ENCODE measurements at places on chromosomes 1 and 21.
A peak's percentile ranks its signal among the peaks of the same experiment; 100 is the strongest.

DNA sequence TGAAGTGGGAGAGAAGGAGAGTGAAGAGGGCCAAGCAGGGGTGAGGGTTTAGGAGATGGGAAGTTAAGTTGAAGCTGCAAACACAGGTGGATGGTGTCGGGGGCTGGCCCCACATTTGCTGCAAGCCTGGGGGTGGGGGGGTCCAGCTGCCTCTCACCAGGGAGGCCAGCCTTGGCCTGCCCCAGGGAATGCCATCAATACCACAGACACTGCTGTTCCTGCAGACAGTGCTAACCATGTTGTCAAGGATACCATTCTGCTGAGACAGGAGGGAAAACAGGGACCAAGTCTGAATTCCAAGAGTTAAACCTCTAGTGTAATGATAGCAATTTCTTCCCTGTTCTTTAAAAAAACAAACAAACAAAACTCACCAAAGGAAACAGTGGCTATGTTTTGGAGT, 8.0 kb downstream of the MECR start:
- no peak for DNase-seq

GRCh38 chr1:191152776-191153175, 675.1 kb upstream of the BRINP3 start:
- DNase-seq, result no peak

- DNase-seq, result no peak
These were observed 79.9 kb downstream of the CD247 start for GRCh38 chr1:167438171-167439138.

- peak; percentile 68 for DNase-seq
These were observed 183.3 kb upstream of the TMEM51 start for GRCh38 chr1:14970115-14970798.

DNA sequence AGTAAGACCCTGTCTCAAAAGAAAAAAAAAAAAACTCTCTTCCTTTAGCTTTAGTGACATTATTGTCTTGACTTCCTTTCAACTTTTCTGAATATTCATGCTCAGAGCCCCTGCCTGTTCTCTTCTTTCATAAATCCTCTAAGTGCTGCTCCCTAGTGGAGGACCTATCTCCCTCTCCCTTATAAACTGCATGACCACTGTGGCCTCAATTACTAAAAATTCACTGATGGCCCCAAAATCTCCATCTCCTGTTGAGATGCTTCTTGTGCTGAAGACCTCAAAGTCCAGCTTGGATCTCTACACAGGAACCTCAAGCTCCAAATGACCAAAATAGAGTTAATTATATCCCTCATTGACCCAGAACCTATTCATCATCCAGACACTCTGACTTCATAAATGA, 7.8 kb downstream of the ITLN1 start:
- DNase-seq, result no peak

DNA sequence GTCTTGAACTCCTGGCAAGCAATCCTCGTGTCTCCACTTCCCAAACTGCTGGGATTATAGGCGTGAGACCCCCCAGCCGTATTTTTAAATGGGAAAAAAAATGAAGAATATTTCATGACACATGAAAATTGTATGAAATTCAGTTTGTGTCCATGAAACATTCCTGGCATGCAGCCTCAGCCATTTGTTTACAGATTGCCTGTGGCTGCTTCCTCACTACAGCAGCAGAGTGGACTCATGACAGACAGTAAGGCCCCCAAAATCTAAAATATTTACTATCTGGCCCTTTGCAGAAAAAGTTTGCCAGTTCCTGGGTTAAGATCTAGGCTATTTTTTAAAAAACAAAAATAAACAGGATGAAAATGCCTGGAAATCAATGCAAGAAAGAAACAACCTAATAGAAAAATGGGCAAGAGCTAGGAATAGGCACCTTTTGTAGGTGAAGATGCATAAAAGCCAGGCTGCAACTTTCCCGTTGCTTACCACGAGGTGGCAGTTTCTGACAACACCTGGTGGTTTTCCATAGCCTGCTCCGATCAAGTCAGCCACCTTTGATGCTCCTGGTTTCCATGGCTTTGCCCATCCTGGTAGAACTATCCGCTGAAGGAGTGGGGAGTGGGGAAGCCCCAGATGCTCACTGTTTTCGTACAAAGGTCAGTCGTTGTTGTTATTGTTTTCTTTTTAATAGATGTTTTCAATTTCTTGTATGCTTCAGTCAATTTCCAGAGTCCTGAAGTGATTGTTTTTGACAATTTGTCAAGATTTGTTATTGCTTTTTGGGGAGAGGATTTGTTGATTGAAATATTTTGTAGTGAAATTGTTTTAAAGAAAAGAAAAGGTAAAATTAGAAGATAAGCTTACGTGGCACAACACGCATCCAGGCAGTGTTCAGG, 24.3 kb downstream of the UBE2Q1 start:
- DNase-seq, result no peak

DNA sequence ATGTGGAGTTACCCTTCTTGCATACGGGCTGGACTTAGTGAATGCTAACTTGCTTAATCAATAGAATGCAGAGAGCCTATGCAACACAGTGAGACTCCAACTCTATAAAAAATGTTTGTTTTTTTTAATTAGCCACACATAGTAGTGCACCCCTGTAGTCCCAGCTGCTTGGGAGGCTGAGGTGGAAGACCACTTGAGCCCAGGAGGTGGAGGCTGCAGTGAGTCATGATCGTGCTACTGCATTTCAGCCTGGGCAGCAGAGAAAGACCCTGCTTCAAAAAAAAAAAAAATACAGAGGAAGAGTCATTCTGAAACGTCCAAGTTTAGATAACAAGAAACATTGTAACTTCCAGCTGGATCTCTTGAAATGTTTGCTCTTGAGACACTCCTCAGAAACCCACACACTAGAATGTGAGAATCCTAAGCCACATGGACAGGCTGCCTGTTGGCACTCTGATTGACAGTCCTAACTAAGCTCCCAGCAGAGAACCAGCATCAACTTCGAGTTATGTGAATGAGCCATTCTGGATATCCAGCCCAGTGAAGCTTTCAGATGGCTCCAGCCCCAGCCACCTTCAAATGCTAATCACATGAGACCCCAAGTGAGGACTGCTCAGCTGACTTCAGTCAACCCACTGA, 20.0 kb upstream of the CAP1 start:
- DNase-seq, result no peak

DNA sequence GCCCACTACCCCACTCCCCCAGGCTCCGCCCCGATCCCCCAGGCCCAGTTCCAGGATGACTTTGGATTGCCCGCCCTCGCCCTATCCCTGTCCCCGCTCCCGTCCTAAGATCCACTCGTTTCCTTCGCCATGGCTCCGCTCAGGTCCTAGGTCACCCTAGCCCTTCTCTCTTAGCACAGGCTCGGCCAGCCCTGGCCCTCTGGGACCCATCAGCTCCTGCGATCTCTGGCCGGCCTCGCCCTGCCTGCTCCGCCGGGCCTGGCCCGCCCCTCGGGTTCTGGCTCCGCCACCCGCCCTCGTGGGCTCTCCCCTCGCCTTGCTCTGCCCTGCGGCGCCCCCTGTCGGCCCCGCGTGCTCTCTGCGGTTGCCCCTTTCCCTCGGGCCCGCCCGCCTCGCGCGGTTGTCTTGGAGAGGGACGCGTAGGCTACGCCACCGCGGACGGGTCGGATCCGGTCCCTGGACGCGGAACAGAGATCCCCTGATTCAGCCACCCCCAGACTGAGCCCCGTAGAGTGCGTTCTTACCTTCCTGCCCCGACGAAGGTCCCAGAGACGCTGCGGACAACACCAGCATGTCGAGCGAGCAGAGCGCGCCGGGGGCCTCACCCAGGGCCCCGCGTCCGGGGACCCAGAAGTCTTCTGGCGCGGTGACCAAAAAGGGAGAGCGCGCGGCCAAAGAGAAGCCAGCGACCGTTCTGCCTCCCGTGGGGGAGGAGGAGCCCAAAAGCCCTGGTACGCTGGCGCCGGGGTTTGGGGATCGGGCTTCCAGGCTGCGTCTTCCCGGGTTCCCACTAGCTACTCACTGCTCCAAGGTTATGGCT, at the start of gene LRRC71:
LRRC71 (plus strand) TSS at position 400 of the 820 bp plus-strand sequence; CDS start at position 572, 172 bp downstream.
- peak; percentile 84 for DNase-seq

- no peak for DNase-seq
These were observed 35.1 kb upstream of the ADORA3 start for GRCh38 chr1:111538343-111539025.

DNA sequence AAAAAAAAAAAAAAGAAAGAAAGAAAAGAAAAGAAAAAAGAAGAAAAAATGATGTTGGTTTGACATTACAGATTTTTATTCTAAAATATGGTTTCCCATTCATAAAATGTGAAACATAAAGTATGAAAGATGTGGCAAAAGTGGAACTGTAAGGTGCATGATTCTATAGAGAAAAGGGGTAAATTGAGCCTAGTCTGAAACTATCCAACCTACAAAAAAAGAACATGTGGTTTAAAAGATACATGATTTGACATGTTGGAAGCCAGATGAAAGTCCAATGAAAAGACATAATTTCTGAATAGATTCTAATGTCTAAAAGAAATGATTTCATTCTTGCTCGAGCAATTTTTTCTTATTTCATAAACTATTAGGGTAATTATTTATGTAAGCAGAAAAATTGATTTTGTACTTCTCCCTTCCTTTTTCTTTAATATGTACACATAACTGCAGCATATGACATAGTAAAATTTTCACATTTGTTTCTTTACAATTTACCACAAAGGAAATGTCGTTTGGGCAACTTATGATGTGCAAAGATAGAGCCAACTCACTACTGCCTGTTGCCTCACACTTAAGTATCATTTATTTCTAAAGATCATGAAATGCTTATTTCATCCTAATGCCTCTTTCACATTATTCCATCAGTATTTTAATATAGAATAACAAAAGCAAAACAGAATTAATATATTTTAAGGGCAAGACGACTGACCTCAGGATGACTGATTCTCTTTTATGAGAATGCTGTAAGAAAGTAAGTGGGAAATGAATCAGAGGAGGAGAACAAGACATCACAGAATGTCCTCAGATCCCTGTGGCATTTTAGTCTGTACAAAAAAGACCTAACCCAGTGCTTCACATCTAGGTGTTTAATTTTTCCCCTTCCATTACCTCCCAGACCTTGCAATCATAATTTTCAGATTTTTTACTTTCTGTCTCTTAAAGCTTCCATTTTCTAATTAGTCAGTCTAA, 165.8 kb upstream of the HMCN1 start:
- no peak for DNase-seq

DNA sequence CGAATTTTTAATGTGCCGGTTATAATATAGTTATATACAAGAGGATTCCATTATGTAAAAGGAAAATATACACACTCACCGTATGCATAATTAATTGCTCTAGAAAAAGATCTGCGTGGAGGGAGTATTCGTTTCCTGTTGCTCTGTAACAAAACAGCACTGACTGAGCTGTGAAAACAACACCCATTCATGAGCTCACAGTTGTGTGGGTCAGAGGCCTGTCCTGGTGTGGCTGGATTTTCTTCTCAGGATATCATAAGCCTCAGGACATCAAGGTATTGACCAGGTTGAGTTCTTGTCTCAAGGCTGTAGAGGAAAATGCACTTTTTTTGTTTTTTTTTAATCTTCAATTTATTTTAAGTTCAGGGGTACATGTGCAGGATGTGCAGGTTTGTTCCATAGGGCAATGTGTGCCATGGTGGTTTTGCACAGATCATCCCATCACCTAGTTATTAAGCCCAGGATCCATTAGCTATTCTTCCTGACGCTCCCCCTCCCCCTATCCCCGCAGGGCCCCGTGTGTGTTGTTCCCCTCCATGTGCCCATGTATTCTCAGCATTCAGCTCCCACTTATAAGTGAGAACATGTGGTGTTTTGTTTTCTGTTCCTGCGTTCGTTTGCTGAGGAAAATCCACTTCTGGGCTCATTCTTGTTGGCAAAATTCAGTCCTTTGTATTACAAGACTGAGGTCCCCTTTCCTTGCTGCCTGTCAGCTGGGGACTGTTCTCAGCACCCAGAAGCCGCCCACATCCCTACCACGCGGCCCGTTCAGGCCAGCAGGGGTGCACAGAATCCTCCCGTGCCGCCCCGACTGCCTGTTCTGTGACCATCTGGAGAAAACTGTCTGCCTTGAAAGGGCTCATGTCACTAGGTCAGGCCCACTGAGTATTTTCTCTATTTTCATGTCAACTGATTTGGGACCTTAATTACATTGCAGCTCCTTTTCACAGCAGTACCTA, 87.4 kb upstream of the ERRFI1 start:
- no peak for DNase-seq

Data from suppressor macrophage (primary cell).